Naive thymus-derived CD8-positive, alpha-beta T cell (primary cell): ENCODE measurements at places on chromosomes 3 and 15.

GRCh38 chr3:99668044-99668443 lies 29.6 kb downstream of the COL8A1 start:
- DNase-seq, result no peak

DNA sequence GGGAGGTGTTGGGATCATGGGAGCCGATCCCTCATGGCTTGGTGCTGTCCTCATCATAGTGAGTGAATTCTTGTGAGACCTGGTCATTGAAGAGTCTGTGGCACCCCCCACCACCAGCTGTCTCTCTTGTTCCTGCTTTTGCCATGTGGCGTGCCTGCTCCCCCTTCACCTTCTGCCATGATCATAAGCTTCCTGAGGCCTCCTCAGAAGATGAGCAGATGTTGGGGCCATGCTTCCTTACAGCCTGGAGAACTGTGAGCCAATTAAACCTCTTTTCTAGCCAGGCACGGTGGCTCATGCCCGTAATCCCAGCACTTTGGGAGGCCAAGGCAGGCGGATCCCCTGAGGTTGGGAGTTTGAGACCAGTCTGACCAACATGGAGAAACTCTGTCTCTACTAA lies 37.0 kb upstream of the CGNL1 start:
- no peak for DNase-seq

GRCh38 chr3:164539215-164539614 lies 539.1 kb downstream of the SI start:
- DNase-seq, result no peak

DNA sequence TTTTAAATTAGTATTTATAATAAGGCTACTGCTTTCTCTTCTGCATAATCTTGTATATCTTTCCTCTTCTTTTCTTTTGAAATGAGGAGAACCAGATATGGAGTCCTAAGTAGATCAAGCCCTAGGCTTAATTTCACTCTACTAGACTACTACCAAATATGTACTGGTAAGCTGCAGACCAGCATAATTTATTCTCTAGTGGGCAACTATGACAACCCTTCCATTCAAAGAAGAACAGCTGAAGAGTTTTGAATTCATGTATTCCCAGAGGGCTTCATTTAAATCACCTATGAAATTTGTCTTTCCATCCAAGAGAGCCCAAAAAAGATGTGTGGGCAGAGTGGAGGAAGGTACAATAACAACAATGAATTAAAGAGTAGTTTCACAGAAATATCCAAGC lies 10.0 kb downstream of the RAD18 start:
- DNase-seq, result no peak

- no peak for DNase-seq
Observed at GRCh38 chr3:11145888-11146287, 8.4 kb upstream of the HRH1 start.

DNA sequence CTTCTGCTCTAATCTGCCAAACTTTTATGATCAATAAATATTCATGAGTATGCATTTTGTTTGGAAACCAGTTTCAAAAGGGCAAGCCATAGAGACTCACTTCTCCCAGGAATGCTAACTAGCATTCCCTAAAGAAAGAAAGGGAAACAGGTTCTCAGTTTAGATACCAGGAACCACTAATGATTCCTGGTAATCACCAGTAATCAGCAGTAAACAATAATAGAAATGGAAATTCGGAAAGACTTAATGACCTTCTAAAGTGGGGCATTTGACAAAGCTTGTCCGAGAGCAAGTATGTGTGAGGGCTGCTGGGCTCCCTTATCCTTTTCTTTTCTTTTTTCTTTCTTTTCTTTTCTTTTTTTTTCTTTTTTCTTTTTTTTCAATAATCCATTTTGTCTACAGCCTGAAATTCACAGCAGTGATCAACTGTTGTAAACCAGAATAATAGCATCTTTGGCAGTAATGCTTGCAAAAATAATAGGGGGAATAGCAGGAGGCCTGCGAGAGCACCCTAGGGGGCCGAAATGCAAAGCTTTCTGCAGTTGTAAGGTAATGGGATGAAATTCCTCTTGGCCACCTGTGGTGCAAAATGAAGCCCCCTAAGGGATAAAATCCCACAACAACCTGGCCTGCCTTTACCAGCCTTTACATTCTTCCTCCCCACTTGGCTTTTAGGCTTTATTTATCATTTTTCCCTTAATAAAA lies 253.2 kb downstream of the ZPLD1 start:
- no peak for DNase-seq

- DNase-seq, result no peak
Observed at GRCh38 chr3:106371221-106371970, 502.6 kb upstream of the CBLB start.
